ENCODE measurements at places on chromosomes 4 and X. TPM values are rescaled to one million over a fixed set of nuclear protein-coding genes. Genes with fewer than 3 reads are reported as not detected.

- H3K4me3 ChIP-seq = no peak overlapping the region
- H3K27ac ChIP-seq = no peak overlapping the region
- H3K36me3 ChIP-seq = no peaks in the 10 kb centered on the region
- no peak for DNase-seq
Observed at GRCh38 chr4:154872198-154872597, 91.1 kb downstream of the RBM46 start.

SRPX gene
- total RNA-seq = 9.2 TPM

SLBP gene
- 25.0 TPM for total RNA-seq

- H3K4me1 ChIP-seq = peaks cover 11% of the 10 kb centered on the region
- H3K36me3 ChIP-seq = no peaks in the 10 kb centered on the region
- no peak overlapping the region for H3K27ac ChIP-seq
Observed at GRCh38 chrX:152821145-152821765, 9.3 kb downstream of the CETN2 start.

DNA sequence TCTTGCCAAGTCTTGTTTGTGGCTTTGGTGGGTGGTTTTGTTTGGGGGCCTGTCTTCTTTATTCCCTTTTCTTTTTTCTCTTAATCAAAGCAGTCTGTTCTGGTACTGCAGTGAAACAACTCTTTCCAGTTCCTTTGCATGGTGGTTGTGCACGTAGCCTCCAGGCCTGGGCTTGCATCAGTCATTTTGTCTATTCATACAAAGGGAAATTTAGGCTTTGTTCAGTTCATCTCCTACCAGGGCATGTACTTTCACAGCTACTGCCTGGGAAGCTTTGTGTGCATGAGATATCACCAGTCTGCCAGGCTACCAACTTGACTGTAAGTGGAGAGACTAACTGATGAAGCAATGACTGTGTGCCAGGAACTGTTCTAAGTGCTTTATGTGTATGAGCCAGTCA is 8.5 kb downstream of the TRIM2 start:
- H3K4me1 ChIP-seq = peaks cover 21% of the 10 kb centered on the region

DNA sequence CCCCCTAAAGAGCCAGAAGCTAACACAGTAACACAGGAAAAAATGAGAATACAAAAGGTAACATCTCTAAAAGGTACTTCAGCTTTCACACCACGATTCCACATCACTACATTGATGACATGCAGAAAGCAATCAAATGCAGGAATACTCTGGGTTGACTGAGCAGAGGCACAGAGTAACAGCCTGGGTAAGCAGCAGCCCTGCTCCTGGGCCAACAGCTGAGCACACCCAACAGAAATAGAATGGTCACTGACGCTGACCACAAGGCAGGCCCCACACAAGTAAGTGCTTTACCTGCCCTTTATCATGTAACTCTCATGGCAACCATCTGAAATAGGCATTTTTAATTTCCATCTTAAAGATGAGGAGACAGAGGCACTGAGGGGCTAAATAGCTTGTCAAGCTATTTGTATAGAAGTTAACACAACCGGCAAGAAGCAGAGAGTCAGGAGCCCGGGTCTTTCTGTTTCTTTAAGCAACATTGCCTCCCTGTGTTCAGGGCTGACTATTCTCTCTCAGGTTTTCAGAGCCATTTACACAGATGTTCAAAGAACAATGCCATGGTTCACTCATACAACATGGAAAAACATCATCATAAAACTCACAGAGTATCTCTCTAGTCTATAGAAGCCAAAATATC is 168.9 kb downstream of the ZNF674 start:
- H3K27me3 ChIP-seq = no peaks in the 10 kb centered on the region
- no peak for DNase-seq
- no peaks in the 10 kb centered on the region for H3K4me1 ChIP-seq
- peak overlapping the region; percentile 64 for H3K27ac ChIP-seq

MAGEA8 gene
- not detected for total RNA-seq

CLDN34 gene
- not detected for total RNA-seq

GRCh38 chrX:149757206-149758067 is 16.4 kb upstream of the HSFX1 start:
- H3K27me3 ChIP-seq = no peaks in the 10 kb centered on the region
- no peaks in the 10 kb centered on the region for H3K36me3 ChIP-seq
- DNase-seq = no peak

DNA sequence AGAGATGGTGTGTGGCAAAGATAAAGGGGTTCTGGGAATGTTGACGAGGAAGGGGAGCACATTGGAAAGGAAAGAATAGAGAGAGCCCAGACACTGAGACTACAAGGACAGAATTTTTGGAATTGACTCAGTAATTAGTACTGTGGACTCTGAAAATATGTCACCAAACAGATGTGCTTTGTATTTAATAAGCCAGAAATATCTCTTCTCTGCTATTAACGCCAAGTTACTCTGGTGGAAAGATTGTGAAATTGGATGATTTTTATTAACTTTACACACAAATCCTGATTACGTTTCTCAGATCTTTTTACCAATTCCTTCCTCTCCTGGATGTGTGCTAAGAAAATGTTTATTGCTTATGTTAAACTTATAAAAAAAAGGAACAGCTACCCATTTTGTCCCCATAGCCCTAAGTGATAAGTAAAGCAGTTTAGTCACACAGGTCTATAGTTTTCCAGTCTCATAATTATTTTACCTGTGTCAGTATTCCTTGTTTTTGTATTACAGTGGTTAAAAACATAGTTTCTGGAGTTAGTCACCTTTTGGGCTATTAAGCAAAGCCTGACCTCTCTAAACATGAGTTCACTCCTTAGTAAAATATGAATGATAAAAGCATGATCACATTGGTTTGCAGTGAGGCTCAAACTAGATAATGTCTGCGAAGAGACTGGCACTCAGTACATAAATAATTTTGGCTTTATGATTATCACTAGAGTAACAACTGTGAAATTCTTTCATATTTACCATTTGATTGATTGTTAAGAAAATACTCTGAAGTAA is 1068.3 kb downstream of the STIM2 start:
- no peaks in the 10 kb centered on the region for H3K27me3 ChIP-seq
- no peak overlapping the region for H3K4me3 ChIP-seq
- no peaks in the 10 kb centered on the region for H3K4me1 ChIP-seq

GRCh38 chr4:20338841-20339240 is 87.1 kb downstream of the SLIT2 start:
- H3K27ac ChIP-seq = no peak overlapping the region
- DNase-seq = no peak
- H3K36me3 ChIP-seq = peaks cover 3% of the 10 kb centered on the region

OCRL gene
- total RNA-seq = 34.3 TPM

DNA sequence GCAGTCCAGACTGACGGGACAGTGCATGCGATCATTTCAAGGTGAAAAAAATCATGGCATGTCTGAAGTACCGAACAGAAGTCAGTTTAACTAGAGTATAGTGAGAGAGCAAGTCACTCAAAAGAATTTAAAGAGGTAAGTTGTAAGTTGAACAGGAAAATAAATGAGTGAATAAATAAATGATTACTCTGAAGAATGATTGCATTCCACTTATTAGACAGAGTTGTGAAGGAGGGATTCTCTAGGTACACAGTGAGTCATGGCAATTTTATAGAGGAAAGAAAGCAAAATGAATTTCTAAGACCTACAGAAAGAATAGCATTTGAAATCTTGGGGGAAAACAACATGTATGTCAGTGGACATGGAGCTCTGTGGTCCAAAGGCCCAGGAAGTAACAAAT is 37.1 kb upstream of the SLC7A11 start:
- H3K4me1 ChIP-seq = no peaks in the 10 kb centered on the region
- no peak overlapping the region for H3K4me3 ChIP-seq
- DNase-seq = no peak
- peaks cover 6% of the 10 kb centered on the region for H3K36me3 ChIP-seq
- H3K27me3 ChIP-seq = no peaks in the 10 kb centered on the region
- no peak overlapping the region for H3K27ac ChIP-seq

DNA sequence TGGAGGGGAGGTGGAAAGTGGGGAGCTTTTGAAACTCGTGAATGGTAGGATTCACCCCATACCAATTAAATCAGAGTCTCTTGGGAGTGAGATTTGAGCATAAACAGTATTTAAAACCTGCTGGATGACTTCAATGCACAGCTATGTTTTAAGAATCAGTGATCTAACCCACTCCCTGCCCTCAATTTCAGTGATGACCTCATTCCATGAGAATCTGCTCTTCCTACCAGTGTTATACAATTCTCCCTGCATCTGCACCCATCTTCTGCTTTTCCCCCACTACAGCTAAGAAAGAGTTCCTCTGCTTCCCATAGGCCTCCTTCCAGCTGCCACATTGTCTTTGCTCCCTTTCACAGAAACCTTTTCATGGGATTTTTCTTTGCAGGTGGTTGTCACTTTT is 18.3 kb upstream of the H2AZ1 start:
- no peak overlapping the region for H3K4me3 ChIP-seq
- no peak for DNase-seq
- H3K4me1 ChIP-seq = no peaks in the 10 kb centered on the region
- no peaks in the 10 kb centered on the region for H3K36me3 ChIP-seq
- H3K27me3 ChIP-seq = no peaks in the 10 kb centered on the region

GRCh38 chr4:17138847-17139246 is 240.4 kb upstream of the LDB2 start:
- H3K27me3 ChIP-seq = no peaks in the 10 kb centered on the region
- H3K36me3 ChIP-seq = peaks cover 11% of the 10 kb centered on the region
- no peaks in the 10 kb centered on the region for H3K4me1 ChIP-seq
- H3K27ac ChIP-seq = no peak overlapping the region

GRCh38 chrX:103782640-103783039 is 6.0 kb downstream of the PLP1 start:
- peaks cover 2% of the 10 kb centered on the region for H3K27me3 ChIP-seq
- no peak overlapping the region for H3K27ac ChIP-seq
- no peak for DNase-seq
- peaks cover 3% of the 10 kb centered on the region for H3K4me1 ChIP-seq

GPR50 gene
- total RNA-seq = 0.42 TPM

GRCh38 chr4:178665916-178666315 is 1223.7 kb upstream of the AGA start:
- DNase-seq = no peak
- no peaks in the 10 kb centered on the region for H3K4me1 ChIP-seq
- H3K4me3 ChIP-seq = no peak overlapping the region
- no peak overlapping the region for H3K27ac ChIP-seq
- no peaks in the 10 kb centered on the region for H3K27me3 ChIP-seq

GRCh38 chr4:21802406-21802805 is 146.2 kb downstream of the KCNIP4 start:
- no peak overlapping the region for H3K4me3 ChIP-seq
- no peak overlapping the region for H3K27ac ChIP-seq

DNA sequence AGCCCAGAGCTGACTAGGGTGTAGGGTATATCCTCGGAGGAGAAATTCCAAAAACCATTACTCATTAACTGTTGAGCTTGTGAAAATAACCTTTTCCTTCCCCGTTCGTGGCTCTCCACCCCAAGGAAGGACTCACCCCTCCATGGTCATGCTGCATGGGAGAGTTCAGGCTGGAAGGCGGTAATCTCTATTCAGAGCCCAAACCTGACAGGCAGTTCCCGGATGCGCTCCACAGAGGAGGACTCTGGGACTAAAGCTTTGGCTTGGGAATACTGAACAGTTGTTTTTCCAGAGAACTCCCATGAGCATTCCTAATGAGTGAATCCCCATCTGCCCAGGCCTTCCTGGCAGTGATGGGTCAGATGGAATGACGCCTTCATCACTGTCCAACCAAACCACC is 125.4 kb downstream of the BCOR start:
- H3K36me3 ChIP-seq = no peaks in the 10 kb centered on the region
- DNase-seq = no peak
- H3K4me3 ChIP-seq = no peak overlapping the region
- no peaks in the 10 kb centered on the region for H3K27me3 ChIP-seq

- H3K4me1 ChIP-seq = no peaks in the 10 kb centered on the region
- H3K4me3 ChIP-seq = no peak overlapping the region
- H3K36me3 ChIP-seq = no peaks in the 10 kb centered on the region
- no peak overlapping the region for H3K27ac ChIP-seq
- no peak for DNase-seq
- H3K27me3 ChIP-seq = no peaks in the 10 kb centered on the region
Observed at GRCh38 chrX:15606136-15606535, 5.4 kb upstream of the ACE2 start.

PABPC4L gene
- 0.47 TPM for total RNA-seq

DNA sequence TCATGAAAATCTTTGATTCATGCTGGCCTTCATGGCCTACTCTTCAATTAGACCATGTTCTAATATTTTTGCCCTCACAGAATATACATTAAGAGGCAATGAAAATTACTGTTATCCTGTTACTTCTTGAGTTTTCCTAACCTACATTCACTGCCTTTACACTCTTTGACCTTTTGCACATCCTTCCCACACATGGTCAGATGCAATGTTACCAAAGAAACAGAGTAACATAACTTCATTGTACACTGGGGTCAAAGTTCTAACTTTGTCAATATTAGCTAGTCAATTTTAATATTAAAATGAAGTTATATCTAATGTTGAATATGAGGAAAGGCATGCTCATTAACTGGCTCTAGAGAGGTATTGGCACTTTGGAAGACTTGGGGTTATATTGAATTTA is 284.8 kb downstream of the TEX13C start:
- H3K27me3 ChIP-seq = no peaks in the 10 kb centered on the region
- H3K4me1 ChIP-seq = no peaks in the 10 kb centered on the region
- H3K36me3 ChIP-seq = no peaks in the 10 kb centered on the region
- H3K4me3 ChIP-seq = no peak overlapping the region
- H3K27ac ChIP-seq = no peak overlapping the region

DNA sequence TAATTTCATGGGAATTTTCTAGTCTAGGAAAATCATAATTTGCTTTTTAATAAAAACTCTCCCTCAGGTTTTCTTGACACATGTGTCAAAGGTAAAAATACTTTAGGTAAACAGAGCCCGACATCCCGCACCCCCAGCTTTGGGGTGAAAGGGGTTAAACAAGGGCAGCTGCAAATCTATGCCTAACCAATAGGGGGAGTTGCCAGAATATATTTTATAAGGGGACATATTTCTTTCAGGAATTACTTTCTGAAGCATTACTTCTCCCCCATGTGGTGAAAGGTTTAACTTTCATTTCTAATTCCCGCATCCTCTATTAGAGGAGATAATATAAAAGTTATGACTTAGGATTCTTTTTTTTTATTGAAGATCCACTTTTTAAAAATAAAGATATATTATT is 53.9 kb upstream of the HEPH start:
- H3K27ac ChIP-seq = no peak overlapping the region
- no peaks in the 10 kb centered on the region for H3K36me3 ChIP-seq
- H3K4me1 ChIP-seq = no peaks in the 10 kb centered on the region
- no peak for DNase-seq

- H3K36me3 ChIP-seq = no peaks in the 10 kb centered on the region
- no peaks in the 10 kb centered on the region for H3K4me1 ChIP-seq
- H3K27ac ChIP-seq = no peak overlapping the region
Observed at GRCh38 chr4:126046081-126046614, 731.4 kb downstream of the FAT4 start.
